ENCODE measurements at places on chromosomes 3 and 15.

DNA sequence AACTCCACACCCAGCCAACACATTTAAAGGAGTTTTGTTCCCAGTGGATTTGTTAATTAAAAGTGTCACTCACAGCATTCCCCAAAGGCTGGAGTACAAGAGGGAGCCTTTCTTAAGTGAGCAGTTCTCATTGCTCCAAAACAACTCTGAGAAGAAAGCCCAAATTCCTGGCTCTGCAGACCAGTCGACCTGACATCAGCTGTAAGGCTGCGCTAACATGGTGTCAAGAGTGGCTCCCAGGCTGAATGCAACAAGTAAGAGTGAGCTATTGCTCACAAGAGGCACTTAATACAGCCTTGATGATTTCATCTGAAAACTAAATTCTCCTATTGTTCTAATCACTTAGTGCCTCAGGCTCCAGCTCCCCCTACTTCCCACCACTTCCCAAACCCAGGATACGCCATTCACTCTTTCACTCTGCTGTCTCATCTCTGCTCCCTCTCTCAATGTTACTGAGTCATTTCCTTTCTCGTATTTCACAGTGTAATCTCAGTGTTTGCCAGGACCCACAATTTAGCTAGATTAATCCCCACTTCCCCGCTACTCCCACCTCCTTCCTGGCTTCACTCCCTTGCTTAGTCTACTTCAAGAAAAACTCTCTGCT lies 81.8 kb downstream of the WWTR1 start:
- DNase-seq, result no peak

DNA sequence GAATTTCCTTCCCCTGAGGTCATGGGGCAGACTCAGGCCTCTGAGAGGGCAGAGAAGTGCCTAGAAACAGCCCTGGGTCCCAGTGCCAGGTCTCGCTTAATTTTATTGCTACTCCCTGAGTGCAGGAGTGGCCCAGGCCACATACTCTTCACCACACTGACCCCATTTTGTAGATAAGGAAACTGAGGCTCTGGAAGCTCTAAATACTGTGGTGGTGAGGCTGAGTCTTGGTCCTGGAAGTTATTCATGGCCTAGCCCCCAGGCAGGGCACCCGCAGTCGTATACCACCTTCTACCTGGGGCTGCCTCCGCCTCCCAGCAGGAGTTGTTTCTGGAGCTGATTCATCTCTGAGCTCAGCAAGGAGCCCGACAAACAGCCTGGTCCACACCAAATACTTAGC lies 9.8 kb downstream of the ATP2B2 start:
- DNase-seq, result no peak

GRCh38 chr15:29616512-29616911 lies 205.8 kb downstream of the TJP1 start:
- no peak for DNase-seq

DNA sequence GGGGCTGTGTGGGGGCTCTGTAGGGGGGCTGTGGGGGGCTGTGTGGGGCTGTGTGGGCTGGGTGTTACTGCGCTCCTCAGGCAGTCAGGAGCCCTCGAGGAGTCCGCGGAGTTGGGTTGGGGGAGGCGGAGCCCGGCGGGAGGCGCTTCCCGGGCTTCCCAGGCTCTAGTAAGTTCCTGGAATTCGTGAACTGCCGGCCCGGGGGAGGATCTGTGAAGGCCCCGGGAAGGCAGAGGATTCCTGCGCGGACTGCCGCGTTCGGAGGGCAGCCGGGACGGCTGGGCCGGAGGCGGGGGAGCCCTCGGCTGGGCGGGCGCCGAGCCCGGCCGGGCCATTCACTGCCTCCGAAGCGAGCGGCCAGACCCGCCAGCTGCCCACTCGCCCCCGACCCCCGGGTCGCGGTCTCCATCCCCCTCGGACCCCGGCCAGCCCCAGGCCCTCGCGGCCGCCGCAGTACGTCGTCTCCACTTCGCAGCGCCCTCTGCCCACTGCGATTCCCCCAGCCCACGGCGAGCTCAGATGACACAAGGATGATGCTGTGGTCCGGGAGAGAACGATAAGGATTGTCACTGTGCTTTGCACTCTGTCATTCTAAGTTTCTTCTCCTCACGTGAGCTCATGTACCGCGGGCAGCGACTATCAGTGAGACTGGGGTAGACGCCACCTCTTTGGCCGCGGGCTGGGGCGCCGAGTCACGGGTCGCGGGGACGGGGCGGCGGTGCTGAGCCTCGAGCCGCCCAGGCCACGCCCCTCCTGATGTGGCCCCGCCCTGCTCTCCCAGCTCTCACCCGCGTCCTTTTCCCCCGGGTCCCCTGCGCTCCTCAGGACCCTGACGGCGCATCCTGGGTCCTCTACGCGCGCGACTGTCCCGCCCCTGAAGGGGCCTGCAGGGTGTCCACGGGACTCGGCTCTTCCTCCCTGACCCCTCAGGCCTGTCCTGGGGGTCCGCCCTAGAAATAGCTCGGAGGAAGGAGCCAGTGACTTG lies 65.3 kb downstream of the KLF13 start:
- DNase-seq, result peak; percentile 65

DNA sequence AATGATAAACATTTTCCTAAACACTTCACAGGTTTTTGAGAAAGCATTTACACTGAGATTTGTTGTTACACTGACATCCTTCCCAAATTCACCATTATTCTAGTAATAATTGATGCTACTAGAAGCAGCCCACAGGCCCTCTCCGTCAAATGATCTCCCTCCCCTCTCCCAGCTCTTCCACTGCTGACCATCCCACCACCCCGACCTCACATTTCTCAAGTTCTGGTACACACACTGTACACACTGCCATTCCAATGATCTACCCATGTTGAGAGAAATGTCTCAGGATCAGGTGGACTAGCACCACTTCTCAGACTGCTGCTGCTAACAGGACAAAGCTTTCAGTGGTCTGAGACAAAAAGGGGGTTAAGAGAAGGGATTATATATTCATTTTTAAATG lies 3.5 kb downstream of the TBC1D5 start:
- DNase-seq, result no peak

DNA sequence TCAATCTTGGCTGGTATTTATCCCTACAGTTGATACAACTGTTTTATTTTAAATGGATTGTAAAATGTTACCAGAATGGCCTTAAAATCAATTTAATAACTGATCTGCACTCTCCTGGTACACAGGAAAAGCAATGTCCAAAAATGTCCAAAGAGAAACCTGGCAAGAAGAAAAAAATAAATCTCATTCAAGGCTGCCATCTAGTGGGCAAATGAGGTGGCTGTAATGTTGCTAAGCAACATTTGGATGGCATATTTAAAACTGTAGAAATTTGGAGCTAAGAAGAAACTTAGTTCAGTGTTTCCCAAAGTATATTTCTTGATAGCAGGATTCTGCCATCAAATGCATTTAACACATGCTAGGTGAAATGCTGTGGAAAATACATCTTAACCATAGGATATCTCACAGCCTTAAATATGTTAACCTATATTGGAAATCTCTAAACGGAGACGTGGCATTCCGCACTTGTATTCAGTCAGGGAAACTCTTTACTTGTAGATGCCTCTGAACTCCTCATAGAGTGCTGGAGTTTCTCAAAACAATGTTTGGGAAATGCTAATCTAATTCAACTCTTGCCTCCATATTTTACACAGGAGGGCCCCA lies 216.8 kb downstream of the ERC2 start:
- DNase-seq, result no peak

DNA sequence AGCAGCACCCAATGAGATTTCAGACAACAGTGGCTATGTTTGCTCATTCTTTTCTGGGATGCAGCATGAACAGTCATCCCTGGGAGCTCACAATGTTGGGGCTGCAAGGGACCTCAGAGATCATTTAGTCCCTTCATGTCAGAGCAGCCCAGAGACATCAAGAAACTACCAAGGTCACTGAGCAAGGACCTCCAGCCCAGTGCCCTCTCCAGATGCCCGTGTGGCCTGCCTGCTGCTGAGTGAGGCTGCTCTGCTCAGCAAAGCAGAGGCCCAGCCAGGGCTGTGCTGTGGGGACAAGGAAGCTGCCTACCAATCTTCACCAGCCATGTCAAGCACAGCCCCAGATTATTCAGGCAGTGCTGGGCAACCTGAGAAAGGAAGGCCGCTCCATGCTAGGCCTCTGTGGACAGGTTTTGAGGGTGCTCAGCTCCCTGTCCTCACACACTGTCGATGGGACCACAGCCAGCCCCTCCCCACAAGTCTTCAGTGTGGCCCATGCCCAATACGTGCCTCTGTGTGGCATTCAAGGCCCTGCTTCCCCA lies 99.7 kb downstream of the DAPK2 start:
- no peak for DNase-seq

DNA sequence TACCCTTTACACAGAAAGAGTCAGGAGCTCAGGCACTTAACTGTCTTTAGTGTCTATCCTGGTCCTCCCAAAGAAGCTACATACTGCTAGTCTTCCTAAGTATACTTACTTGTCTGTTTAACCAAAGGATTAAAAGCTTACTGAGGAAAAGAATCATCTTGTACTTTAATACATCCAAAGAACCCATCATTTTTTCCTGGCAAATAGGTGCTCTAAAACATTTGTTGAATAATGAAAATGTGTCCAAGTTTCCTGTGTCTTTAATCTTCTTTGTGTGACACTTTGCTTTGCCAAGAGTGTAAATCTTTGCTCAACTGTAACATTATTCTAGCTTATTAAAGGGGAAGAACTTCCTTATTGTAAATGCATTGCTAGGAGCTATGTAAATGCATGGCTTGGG lies 519.2 kb downstream of the OTOL1 start:
- DNase-seq, result no peak

DNA sequence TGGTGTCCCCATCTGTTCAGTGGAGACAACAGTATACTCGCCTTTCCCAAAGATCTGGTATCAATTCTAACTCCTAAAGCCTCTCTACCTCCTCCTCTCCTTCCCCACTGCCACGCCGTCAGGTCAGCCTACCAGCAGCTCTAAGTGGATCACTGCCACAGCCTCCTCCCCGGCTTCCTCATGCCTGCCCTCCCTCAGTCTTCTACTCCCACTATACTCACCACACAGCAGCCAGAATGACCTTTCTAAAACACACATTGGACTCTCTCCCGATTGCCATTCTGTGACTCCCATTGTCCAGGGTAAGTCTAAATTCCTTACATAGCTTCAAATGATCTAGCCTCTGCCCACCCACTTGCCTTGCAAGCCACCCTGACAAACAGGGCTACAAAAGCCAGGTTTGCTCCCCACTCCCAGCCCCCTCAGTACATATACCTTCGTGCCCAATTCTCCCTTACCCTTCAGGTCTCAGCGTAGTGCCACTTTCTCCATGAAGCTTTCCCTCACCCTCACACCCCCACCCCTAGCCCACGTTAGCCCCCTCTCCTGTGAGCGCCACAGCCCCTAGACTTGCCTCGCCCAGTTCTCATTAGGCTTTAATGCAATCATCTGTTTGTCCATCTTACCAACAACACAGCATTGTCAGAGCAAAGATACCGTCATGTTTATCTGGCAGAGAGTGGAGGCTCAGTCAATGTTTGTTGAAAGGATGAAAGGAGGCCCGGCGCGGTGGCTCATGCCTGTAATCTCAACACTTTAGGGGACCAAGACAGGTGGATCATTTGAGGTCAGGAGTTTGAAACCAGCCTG lies 9.5 kb upstream of the SEMA7A start:
- no peak for DNase-seq

DNA sequence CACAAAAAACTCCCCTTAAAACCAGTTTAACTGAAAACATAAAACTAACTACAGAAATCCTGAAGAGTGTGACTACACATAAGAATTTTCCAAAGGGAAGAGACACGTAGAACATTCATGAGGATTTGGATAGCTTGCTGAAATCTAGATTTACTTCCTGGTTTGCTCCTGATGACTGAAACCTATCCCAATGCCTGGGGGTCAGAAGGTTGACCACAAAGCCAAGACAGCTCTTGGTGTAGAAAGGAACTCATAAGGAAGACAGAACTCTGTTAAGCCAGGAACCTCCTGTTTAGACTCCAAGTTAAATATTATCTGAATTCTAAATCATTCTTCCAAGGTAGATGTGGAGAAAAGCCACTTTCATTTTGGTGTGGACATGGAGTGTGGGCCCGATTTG lies 92.8 kb downstream of the TFG start:
- DNase-seq, result no peak

DNA sequence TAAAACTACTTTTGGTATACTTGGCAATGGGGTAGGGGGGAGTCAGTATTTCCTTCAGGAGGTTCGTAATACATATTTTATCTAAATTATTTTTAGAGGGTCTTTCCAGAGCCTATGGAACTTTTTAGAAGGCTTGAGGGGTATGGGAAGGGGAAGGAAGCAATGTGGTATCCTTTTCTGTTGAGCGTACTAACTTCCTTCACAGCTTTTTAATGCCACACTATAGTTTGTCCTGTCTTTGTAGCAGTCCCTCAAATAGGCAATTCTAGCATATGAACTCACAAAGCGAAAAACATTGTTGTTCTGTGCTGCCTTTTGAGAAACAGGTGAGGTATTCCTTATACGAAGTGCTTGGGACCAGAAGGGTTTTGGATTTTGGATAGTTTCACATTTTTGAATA lies 22.3 kb upstream of the P2RY13 start:
- DNase-seq, result no peak

DNA sequence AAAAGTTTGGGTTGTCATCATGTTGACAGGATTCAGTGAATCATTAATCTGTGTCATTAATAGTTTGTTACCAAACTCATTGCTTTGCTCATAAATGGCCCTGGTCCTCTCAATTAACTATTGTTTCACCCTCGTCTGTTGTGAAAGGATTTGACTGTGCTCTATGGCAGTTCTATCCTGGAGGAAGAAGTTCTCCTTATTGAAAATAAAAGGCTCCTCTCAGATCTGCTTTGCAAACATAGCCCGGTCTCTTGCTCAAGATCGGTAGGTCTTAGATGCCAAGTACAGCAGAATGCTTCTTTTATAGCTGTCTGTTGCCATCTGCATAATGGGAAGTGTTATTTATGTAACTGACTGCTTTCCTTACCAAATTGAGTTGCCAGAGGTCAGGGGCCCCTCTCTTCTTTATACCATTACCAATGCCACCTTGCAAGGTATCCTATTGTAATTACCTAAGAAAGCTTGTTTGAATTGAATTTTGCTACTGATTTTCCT lies 146.5 kb downstream of the EBLN2 start:
- no peak for DNase-seq

GRCh38 chr15:42363942-42364341 lies 4.6 kb downstream of the CAPN3 start:
- DNase-seq, result no peak

DNA sequence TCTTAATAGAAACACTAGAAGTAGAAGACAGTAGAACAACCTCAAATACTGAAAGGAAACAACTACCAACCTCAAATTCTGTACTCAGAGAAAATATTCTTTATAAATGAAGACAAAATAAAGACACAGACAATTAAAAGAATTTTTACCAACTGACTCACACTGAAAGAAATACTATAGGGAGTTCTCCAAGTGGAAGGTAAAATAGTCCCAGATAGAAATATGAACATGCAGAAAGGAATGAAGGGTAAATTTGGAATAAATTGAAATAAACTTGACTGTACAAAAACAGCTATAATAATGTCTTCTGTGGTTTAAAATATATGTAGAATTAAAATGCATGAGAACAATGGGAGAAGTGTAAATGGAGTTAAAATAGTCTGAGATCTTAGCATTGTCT lies 36.7 kb upstream of the CCDC174 start:
- no peak for DNase-seq

DNA sequence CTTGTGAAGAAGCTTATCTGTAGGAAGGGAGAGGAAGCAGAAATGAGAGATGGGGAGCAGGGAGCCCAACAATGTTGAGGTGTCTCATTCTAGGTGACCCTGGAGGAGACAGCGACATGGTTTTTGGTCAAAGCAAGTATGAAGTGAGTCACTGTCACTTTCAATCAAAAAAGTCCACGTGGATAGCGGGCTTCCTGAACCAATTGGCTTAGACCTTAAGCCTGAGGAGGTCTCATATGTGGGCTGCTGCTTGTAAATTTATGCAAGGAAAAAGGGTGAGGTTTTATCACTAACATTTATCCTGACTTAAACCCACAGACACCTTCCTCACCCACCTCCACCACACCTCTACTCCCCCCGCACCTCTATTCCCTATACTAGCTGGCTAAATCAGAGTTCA lies 22.7 kb downstream of the CLDN11 start:
- no peak for DNase-seq

Data from activated CD8-positive, alpha-beta memory T cell treated with anti-CD3 and anti-CD28 coated beads for 4 hours (primary cell).